ENCODE measurements at places on chromosomes 11 and 22.
A peak's percentile ranks its signal among the peaks of the same experiment; 100 is the strongest.

- no peak for DNase-seq
Observed at GRCh38 chr11:122807731-122808477, 30.4 kb upstream of the CRTAM start.

DNA sequence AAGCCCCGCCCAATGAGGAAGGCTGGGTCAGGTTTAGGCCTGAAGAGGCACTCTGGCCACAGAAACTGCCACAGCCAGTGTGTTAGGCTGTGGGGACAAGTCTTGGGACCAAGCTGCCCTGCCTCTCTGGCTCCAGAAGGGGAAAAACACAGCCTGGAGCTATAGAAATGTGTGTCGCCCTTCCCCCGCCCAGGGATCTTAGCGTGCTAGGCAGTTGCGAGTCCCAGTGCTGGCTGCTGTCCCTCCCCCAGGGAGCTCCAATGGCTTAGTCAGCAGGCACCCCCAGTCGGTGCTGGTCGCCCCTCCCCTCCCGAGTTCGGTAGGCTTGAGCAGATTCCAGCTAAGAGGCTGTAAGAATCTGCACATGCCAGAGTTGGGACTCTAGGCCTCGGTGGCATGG lies 99.5 kb upstream of the API5 start:
- no peak for DNase-seq

DNA sequence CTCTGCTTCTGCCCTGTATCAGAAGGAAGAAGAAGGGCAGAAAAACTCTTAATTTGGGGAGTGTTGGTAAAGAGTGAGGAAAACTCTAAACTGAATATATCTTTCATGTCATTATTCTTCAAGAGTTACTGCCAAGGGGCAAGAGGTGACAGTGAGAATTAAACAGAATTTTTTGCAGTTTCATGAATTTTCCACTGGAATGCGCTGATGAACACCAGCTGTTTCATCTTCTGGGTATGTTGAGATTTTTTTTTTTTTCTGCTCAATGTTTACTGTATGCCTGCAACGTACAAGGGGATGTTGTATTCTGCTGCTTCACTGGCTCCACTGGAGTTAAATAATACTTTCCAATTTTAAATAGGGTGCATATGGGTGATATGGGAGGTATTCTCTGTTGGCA lies 117.8 kb downstream of the FAM76B start:
- no peak for DNase-seq

DNA sequence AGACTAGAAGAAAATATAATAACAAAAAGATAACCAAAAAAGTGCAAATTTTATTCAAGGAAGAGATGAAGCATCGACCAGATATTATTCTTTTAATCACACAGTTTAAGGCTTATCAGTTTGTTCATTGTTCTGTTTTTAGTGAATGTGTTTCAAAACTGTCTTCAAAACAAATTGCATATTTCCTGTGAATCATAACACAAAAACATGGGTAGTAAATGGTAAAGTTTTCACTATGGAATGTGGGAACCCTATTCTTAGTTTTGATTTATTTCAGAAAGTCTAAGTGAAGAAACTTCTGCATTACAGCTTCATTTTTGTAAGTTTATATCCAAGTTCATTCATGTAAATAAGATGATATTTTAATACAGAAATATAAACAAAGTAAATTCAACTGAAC lies 207.6 kb upstream of the LUZP2 start:
- no peak for DNase-seq

DNA sequence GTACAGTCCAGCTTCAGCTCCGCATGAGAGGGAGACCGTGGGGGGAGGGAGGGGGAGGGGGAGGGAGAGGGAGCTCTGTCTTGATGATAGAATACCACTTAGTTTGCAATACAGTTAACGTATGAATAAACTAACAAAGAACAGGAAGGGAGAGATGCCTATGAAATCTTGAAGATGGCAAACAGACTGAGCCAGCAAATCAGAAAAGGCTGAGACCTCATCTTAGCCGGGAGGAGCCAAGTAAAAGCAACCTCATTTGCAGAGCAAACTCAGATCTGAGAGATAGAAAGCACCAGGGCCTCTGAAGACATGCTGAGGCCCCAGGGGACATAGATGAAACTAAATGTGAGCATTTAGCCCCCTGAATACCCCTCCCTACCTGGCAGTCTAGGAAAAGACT lies 23.0 kb downstream of the APLP2 start:
- no peak for DNase-seq

DNA sequence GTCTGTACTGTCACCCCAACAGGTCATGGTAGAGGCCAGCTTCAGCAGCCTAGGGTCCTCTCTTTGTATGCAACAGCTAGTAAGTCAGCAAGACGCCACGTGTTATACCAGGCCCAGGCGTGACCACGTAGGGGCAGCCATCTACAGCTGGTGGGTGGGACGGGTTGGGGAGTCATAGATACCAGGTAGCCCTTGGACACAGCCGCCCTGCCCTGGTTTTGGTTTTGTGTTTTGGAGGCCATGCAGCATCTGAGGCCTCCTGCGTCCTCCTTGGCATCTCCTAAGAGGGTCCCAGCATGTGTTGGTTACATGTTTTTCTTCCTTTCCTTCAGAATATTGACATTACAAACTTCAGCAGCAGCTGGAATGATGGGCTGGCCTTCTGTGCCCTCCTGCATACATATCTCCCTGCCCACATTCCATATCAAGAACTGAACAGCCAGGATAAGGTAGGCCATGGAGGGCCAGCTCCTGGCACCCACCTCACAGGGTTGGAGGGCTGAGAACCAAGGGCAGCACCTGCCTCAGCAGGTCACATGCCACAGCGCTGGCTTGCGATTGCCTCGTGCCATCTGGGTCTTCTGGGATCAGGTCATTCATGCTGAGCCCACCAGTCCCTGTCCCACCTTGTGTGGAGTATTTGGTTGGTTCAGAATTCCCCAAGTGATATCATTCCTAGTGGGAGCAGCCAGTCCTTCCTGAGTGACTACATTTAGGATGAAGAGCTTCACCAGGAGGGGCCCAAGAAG lies 16.0 kb upstream of the ADORA2A start:
- no peak for DNase-seq

- DNase-seq: no peak
Observed at GRCh38 chr22:16954060-16954403, 54.0 kb downstream of the GAB4 start.

DNA sequence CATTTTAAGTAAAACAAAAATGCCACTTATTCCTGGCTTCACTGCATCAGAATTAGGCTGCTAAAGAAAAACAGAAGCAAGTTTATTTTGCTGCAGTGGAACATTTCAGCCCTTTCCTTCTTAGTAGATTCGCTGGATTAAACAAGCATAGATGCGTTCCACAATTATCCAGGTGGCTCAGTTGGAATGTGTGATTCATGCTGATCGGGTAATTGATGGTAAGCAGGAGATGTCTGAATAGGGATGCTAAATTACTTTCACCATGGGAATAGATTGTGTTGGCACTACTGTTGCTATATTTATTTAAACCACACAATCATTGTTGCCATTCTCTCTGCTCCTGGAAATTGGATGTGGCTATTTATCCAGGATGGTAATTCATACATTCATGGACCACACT lies 440.1 kb upstream of the DDI1 start:
- DNase-seq: no peak

DNA sequence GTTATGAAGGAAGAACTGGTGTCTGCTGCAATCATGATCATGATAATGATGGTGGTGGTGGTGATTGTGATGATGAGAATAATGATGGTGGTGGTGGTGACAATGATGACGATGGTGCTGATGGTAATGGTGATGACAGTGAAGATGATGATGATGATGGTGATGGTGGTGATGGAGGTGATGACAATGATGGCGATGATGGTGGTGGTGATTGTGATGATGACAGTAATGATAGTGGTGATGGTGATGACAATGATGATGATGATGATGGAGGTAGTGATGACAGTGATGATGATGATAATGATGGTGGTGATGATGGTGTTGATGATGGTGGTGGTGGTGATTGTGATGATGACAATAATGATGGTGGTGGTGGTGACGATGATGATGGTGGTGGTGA lies 52.8 kb upstream of the ANO1 start:
- no peak for DNase-seq

DNA sequence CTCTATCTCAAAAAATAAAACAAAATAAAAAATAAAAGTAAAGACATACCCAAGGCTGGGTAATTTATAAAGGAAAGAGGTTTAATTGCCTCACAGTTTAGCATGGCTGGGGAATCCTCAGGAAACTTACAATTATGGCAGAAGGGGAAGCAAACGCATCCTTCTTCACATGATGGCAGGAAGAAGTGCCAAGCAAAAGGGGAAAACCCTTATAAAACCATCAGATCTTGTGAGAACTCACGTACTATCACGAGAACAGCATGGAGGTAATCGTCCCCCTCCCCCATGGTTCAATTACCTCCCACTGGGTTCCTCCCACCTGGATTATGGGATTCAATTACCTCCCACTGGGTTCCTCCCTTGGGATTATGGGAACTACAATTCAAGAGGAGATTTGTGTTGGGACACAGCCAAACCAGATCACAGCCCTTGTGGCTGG lies 8.3 kb upstream of the SSTR3 start:
- no peak for DNase-seq

GRCh38 chr22:20834206-20834605 lies 24.4 kb downstream of the PI4KA start:
- DNase-seq: no peak

- DNase-seq: peak; percentile 50
Observed at GRCh38 chr11:103676413-103676812, 360.0 kb upstream of the DDI1 start.

DNA sequence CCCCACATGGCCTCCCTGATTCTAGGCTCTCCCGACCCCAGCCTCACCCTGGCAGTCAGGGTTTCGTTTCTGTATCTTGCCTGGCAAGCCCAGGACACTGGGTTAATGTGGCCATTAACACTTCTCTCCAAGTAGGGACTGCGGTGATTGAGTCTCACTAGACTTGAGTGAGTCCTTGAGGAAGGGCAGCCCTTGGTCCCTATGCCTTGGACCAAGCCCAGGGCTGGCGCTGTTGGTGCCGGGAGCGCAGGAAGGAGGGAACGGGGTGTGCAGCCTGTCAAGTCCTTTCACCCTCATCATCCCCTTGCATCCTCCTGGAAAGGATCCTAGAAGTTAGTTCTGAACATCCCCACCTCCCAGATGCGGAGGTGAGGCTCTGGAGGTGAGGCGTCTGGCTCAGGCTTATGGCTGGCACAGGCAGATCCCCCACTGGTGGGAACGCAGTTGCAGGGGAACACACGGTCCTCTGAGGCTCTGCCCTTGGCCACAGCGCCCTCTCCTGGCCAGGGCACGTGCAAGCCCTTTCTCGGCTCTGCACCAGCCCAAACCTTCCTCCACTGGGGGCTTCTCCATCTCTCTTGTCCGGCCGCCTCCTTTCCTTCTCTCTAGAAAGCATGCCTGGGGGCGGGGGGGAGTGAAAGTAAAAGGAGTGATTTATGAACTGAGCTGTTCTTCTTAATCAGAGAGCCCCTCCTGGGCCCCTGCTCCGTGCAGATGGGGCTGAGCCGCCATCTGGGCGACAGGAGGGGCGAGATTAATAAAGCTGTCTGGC lies 56.7 kb downstream of the TP53I11 start:
- peak; percentile 30 for DNase-seq

- no peak for DNase-seq
Observed at GRCh38 chr11:101929294-101929915, 13.1 kb upstream of the ANGPTL5 start.

Measured in fibroblast of skin of left biceps (primary cell).